ENCODE measurements at places on chromosomes 7 and 10.

DNA sequence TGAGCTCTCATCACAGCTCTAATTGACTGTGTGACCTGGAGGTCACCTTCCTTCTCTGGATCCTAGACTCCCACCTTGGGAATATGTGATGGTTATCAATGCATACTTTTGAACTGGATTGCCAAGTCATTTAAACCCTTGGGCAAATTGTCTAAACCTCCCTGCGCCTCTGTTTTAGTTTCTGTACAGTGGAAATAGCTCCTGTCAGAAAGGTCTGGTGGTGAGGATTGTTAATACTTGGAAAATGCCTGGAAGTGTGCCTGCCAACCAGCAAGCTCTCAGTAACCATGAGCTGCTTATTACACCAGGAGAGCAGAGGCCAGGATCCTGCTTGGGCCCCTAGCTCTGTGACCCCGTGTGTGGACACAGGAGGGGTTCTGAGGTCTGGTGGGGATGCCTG is 108.7 kb upstream of the PPIF start:
- no peak for DNase-seq

GRCh38 chr7:20241194-20241910 is 24.2 kb upstream of the MACC1 start:
- DNase-seq: no peak

GRCh38 chr10:43112608-43112961 is 25.7 kb upstream of the CSGALNACT2 start:
- DNase-seq: no peak

DNA sequence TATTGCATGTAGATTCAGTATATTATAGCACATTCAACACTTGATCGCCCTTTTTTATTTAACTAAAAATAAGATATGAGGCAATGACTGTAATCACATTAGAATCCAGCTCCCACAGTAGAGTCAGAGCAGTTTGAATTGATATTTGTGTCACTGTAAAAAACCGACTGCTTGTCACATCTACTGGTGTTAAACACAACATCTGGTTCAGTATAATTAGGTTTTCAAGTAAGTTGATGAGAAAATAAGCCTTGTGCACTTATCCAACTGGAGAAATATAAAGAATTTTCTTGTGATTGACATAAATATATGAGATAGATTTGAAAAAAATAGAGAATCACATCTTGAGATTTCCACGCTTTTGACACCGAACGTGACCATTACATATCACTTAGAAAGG is 69.0 kb downstream of the CHRM2 start:
- DNase-seq: no peak

DNA sequence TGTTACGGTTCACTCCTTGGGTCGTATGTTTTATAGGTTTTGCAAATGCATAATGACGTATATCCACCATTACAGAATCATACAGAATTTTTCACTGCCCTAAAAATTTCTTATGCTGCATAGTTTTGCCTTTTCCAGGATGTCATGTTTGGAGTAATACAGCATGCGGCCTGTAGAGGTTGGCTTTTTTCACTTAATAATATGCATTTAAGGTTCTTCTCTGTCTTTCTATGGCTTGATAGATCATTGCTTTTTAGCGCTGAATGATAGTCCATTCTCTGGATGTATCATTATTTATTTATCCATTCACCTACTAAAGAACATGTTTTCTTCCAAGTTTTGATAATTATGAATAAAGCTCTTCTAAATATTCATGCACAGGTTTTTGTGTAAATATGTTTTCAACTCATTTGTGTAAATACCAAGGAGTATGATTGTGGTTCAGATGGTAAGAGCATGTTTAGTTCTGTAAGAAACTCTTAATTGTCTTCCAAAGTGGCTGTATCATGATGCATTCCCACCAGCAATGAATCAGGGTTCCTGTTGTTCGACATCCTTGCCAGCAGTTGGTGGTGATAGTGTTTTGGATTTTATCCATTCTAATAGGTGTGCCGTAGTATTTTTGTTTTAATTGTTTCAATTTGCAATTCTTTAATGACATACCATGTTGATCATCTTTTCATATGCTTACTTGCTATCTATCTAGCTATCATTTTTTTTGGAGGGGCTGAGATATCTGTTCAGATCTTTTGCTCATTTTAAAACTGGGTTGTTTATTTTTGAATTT is 531.2 kb upstream of the GHITM start:
- DNase-seq: no peak
